ENCODE measurements at places on chromosomes 7 and 10. TPM values are rescaled to one million over a fixed set of nuclear protein-coding genes. Genes with fewer than 3 reads are reported as not detected.

The HOXA5 gene
- total RNA-seq: not detected

The GPR85 gene
- total RNA-seq: not detected

The INA gene
- total RNA-seq: not detected

The PGAM2 gene
- total RNA-seq: 0.92 TPM

The ZNF775 gene
- total RNA-seq: 2.1 TPM

The SEMA3A gene
- total RNA-seq: not detected

The CAMK2B gene
- total RNA-seq: 0.31 TPM

The KAZALD1 gene
- not detected for total RNA-seq

The GIMAP7 gene
- total RNA-seq: 68.3 TPM

DNA sequence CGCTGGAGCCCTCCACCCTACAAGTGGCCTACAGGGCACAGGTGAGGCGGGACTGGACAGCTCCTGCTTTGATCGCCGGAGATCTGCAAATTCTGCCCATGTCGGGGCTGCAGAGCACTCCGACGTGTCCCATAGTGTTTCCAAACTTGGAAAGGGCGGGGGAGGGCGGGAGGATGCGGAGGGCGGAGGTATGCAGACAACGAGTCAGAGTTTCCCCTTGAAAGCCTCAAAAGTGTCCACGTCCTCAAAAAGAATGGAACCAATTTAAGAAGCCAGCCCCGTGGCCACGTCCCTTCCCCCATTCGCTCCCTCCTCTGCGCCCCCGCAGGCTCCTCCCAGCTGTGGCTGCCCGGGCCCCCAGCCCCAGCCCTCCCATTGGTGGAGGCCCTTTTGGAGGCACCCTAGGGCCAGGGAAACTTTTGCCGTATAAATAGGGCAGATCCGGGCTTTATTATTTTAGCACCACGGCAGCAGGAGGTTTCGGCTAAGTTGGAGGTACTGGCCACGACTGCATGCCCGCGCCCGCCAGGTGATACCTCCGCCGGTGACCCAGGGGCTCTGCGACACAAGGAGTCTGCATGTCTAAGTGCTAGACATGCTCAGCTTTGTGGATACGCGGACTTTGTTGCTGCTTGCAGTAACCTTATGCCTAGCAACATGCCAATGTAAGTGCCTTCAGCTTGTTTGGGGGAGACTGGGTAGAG, at the start of gene COL1A2:
TSS of gene COL1A2 (plus strand) at position 459 of the 704 bp plus-strand sequence. CDS start at position 596, 137 bp downstream.
- no peak for DNase-seq
- peaks cover 50% of the 10 kb centered on the region for H3K27me3 ChIP-seq
- no peak within 1 kb of the TSS for H3K27ac ChIP-seq
- H3K36me3 ChIP-seq: peaks cover 3% of the 10 kb centered on the region
- peak within 1 kb of the TSS; percentile 73 for H3K4me3 ChIP-seq
- H3K4me1 ChIP-seq: peaks cover 7% of the 10 kb centered on the region

- DNase-seq: no peak
- no peaks in the 10 kb centered on the region for H3K4me1 ChIP-seq
- H3K27ac ChIP-seq: no peak overlapping the region
- no peaks in the 10 kb centered on the region for H3K27me3 ChIP-seq
- H3K4me3 ChIP-seq: no peak overlapping the region
Measured at GRCh38 chr7:18890134-18890533, 227.3 kb downstream of the TWIST1 start.

GRCh38 chr7:151240942-151241754, 7.3 kb downstream of the SMARCD3 start:
- DNase-seq: no peak
- peak overlapping the region; percentile 39 for H3K27ac ChIP-seq
- H3K36me3 ChIP-seq: no peaks in the 10 kb centered on the region
- H3K27me3 ChIP-seq: peaks cover 6% of the 10 kb centered on the region

GRCh38 chr7:129522088-129522970, 20.0 kb downstream of the SMKR1 start:
- no peak overlapping the region for H3K4me3 ChIP-seq
- DNase-seq: no peak
- H3K4me1 ChIP-seq: peaks cover 8% of the 10 kb centered on the region
- no peaks in the 10 kb centered on the region for H3K36me3 ChIP-seq

- H3K4me3 ChIP-seq: no peak overlapping the region
- no peaks in the 10 kb centered on the region for H3K4me1 ChIP-seq
- no peaks in the 10 kb centered on the region for H3K36me3 ChIP-seq
Measured at GRCh38 chr7:18016547-18017444, 10.8 kb downstream of the PRPS1L1 start.

DNA sequence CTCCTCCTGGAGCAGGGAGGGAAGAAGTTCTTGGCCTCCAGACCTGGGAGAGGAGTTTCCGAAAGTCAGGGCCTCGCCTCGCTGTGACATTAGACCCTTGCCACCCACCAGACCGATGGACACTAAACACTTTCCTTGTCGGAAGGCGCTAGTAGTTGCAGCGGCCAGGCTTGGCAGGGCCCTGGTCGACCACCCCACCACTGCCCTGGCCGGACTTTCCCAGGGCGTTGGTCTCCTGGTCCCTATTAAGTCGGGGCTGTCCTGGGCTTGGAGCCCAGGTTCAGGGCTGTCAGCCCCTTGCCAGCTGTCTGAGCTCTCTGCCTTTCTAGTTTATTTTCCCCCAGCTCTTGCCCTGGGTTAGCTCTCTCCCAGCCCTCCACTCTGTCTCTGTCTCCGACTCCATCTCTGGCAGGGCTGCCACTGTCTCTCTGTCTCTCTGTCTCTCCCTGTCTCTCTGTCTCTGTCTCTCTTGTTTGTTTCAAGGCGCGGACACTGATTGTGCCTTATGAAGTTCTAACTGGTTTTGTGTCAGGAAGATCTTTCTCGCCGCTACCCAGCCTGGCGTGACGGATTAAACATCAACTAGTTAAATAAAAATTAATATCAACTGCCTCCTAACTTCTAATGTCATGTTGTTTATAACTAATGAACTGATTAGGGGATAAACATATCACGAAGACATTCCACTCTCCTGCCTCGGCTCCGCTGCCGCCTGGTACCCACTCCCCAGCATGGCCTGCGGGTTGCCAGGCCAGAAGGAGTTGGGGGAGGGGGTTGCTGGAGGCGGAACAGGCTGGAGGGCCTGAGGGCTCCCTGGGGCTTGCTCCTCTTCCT, 13.8 kb upstream of the PAX2 start:
- peaks cover 89% of the 10 kb centered on the region for H3K27me3 ChIP-seq
- H3K4me3 ChIP-seq: peak overlapping the region; percentile 90
- peaks cover 22% of the 10 kb centered on the region for H3K36me3 ChIP-seq
- DNase-seq: no peak
- no peak overlapping the region for H3K27ac ChIP-seq

GRCh38 chr10:132382231-132382922, 14.6 kb upstream of the PWWP2B start:
- DNase-seq: no peak
- H3K27me3 ChIP-seq: peaks cover 4% of the 10 kb centered on the region
- H3K27ac ChIP-seq: peak overlapping the region; percentile 11
- H3K4me1 ChIP-seq: peaks cover 12% of the 10 kb centered on the region
- no peaks in the 10 kb centered on the region for H3K36me3 ChIP-seq

DNA sequence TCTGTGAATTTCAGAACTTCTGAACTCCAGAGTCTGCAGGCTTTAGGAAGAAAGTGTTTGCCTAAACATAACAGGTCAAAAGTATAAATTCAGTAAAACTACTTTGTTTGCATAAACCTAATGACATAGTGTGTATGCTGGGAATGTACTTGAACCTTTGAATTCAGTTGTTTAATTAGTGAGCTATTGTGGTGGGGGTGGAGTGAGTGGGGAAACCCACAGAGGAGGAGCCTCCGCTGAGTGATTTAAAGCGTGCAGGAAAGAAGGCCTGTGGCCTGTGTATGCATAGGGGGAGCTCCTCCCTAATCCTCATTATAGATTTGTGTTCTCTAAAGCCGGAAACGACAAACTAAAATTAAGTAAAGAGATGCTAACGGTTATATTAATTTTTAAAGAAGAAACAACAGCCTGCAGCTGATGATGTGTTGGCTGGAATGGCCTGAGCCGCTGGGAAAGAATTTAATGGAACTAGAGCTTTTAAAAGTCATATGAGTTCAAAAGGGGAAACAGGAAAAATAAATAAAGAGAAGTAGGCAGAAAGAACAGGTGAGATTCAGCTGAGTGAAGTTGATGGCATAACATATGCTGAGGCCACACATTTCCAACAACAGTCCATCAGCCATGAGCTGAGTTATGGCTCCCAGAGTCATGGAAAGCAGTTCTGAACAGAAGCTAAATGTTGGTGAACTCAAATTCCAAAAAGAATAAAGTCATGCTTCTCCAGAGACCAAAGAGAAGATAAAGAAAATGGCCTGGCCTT, 595.0 kb downstream of the GRM8 start:
- no peaks in the 10 kb centered on the region for H3K36me3 ChIP-seq
- H3K4me1 ChIP-seq: no peaks in the 10 kb centered on the region
- DNase-seq: no peak
- no peak overlapping the region for H3K4me3 ChIP-seq
- H3K27me3 ChIP-seq: no peaks in the 10 kb centered on the region
- H3K27ac ChIP-seq: no peak overlapping the region

- DNase-seq: no peak
- no peak overlapping the region for H3K4me3 ChIP-seq
- peaks cover 16% of the 10 kb centered on the region for H3K27me3 ChIP-seq
- peaks cover 2% of the 10 kb centered on the region for H3K36me3 ChIP-seq
- no peak overlapping the region for H3K27ac ChIP-seq
Measured at GRCh38 chr10:78416031-78417011, 382.7 kb downstream of the RPS24 start.

DNA sequence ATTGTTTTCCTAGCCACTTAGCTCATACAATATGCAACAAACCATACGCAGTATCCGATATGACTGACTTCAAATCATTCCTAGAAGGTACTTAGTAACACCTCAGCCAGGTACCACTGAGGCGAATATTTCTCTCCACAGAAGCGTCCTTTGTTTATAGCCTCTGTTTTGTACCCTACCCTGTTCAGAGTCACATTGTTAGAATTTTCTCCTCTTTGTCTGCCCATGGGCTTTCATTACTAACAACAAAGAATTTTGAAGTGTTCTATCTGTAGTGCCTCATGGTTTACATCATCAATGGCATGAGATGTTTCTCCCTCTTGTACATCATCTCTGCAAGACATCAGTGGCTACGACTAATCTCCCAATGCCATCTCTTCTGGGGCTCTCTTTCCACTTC, 212.4 kb upstream of the GLI3 start:
- H3K27me3 ChIP-seq: peaks cover 6% of the 10 kb centered on the region
- no peak overlapping the region for H3K4me3 ChIP-seq
- H3K36me3 ChIP-seq: peaks cover 2% of the 10 kb centered on the region
- no peak overlapping the region for H3K27ac ChIP-seq
- DNase-seq: no peak
- H3K4me1 ChIP-seq: no peaks in the 10 kb centered on the region

DNA sequence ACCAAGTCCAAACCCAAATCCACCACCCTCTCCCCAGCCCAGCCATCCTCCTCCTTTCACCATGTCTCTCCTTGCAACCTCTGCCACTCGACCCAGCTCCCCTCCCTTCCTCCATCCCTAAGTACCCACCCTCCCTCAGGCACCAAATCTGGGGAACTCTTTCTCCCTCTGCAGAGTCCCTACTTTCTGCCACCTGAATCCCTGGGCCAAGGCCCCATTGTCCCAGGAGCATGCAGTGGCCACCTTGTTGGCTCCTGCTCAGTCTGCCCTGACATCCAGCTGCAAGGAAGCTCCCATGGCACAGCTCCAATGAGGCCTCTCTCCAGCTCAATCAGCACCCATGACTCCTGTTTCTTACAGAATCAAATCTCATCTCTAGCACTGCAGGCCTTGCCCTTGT, 5.5 kb upstream of the UNC5B start:
- no peak for DNase-seq
- no peak overlapping the region for H3K27ac ChIP-seq
- peaks cover 3% of the 10 kb centered on the region for H3K4me1 ChIP-seq
- peaks cover 3% of the 10 kb centered on the region for H3K36me3 ChIP-seq
- peaks cover 86% of the 10 kb centered on the region for H3K27me3 ChIP-seq

DNA sequence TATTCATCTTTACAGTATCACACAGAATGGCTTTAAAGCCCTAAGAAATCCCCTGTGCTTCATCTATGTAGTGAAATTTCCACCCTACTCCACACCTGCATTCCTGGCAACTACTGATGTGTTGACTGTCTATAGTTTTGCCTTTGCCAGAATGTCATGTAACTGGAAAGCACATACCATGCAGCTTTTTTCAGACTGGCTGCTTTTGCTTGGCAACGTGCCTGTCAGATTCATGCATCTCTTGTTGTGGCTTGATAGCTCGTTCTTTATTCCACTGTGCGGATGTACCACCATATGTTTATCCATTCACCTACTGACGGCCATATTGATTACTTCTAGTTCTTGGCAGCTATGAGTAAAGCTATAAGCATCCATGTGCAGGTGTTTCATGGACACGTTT, 30.6 kb downstream of the RBM17 start:
- no peak overlapping the region for H3K4me3 ChIP-seq
- H3K4me1 ChIP-seq: peaks cover 18% of the 10 kb centered on the region
- no peaks in the 10 kb centered on the region for H3K27me3 ChIP-seq
- peaks cover 8% of the 10 kb centered on the region for H3K36me3 ChIP-seq

DNA sequence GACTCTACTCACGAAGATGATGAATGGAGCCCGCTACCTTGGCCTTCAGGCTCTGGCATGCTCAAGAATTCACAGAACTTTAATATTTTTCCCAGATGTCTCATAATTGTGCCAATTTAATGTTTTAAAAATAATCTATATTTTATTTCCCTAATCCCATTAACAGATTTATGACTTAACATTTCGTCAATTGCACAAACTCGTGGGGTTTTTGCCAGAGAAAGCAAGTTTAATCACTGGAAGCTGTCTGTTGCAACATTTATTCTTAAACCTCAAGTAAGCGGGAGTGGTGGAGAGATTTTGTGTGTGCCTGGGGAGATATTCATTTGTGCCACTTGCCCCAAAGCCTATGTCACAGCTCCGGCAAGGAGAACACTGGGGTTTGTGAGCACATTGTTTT, 117.9 kb downstream of the TEX36 start:
- no peak overlapping the region for H3K27ac ChIP-seq
- no peak for DNase-seq
- H3K36me3 ChIP-seq: no peaks in the 10 kb centered on the region
- H3K4me1 ChIP-seq: no peaks in the 10 kb centered on the region
- H3K4me3 ChIP-seq: no peak overlapping the region

DNA sequence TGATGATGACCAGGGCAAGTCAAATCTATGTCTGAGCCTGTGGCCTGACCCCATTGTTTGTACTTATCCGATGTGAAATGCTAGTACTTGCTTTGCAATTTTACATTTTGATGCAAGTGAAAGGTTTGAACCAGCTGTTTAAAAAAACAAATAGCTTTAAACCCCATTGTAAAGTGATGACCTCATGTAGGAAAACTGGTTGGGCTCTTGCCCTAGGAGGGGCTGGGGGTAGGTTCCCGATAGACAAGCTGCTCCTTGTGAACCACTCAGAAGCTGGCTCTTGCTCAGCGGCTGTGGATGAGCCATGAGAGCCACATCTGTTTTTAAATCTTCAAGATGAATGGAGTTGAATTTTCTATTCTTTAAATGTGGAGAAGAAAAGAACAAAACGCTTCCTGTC, 185.3 kb downstream of the WDR11 start:
- peaks cover 5% of the 10 kb centered on the region for H3K27me3 ChIP-seq
- no peaks in the 10 kb centered on the region for H3K4me1 ChIP-seq
- H3K27ac ChIP-seq: no peak overlapping the region
- H3K4me3 ChIP-seq: no peak overlapping the region
- no peak for DNase-seq
- no peaks in the 10 kb centered on the region for H3K36me3 ChIP-seq

- no peak for DNase-seq
- peak overlapping the region; percentile 97 for H3K27ac ChIP-seq
- H3K27me3 ChIP-seq: no peaks in the 10 kb centered on the region
- H3K4me3 ChIP-seq: peak overlapping the region; percentile 88
- H3K4me1 ChIP-seq: peaks cover 54% of the 10 kb centered on the region
Measured at GRCh38 chr10:128061306-128062300, 64.6 kb downstream of the MKI67 start.

GRCh38 chr7:54166419-54166818, 375.8 kb upstream of the VSTM2A start:
- H3K4me3 ChIP-seq: no peak overlapping the region
- no peaks in the 10 kb centered on the region for H3K27me3 ChIP-seq

Data from T-helper 17 cell (primary cell).